ENCODE measurements at places on chromosomes 5 and 9.

GRCh38 chr5:175551266-175551665, 72.9 kb downstream of the SFXN1 start:
- no peak for DNase-seq

DNA sequence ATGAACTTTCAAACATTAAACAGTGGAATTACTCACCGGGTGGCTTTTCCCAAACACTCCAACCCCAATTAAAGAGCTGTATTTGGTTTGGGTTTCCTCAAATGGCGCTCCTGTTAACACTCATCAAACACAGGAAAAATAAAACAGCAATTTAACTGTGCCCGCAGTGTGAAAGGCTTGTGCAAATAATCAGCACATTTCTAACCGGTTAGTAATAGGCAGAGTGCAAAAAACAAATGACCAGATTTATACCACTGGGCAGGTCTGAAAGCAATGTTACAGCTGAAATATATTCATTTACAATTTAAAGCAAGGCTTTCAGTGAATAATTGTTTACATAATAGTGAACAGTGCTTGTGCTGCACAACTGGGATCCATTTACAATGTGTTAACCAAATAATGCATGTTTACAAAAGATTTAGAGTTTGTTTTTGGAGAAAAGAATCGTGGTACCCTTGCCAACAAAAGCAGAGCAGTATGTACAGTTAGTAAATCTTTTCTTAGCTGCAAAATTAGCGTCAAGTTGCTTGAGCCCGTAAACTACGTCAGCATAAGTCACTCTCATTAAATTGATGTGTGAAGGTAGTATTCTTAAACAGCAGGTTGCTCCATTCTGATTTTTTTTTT, 662.9 kb upstream of the ZNF608 start:
- DNase-seq, result no peak

DNA sequence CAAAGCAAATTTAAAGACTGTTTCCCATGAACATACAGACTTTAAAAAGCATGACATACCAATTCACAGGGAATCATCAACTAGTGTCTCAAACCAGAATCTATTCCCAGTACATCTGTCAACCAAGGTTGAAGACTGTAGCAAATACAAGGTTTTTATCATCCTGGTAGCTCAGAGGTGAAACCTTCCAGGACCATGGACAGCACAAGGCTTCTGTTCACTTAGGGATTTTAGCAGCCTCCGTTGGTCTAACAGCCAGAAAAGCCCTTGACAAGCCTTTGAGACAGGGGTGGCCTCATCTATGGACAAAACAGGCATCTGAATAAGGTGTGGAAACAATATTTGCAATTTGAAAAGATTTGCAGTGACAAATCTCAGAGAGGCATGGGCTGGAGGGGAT, 119.0 kb downstream of the TRIM32 start:
- DNase-seq, result no peak

DNA sequence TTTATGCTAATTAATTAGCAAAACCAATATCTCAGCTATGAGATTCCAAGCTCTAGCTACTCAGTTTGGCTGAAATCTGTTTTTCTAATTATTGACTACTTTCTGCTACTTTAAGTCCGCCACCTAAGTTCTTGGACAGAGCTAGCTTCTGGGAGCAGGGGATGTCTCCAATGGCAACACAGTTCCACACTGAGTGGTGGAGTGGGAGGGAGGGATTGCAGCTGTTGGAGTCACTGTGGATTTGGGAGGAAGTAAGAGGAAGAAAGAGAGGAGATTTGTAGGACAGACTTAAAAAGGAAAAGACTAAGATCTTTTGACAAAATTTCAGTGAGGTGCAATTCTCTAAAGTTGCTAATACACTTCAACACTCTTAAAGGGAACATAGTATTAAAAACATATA, 450.8 kb downstream of the NFIB start:
- DNase-seq, result no peak

GRCh38 chr9:127237801-127238200, 26.8 kb upstream of the GARNL3 start:
- DNase-seq, result no peak

Data from cortex of kidney (tissue), 1 donor.